Umbilical cord (tissue), 2 donors: ENCODE measurements at places on chromosomes 6 and 20.
A peak's percentile ranks its signal among the peaks of the same experiment; 100 is the strongest.

- DNase-seq, result no peak
Observed at GRCh38 chr6:15150207-15150606, 95.7 kb upstream of the JARID2 start.

GRCh38 chr6:94468830-94469229 is 1049.5 kb upstream of the EPHA7 start:
- no peak for DNase-seq

DNA sequence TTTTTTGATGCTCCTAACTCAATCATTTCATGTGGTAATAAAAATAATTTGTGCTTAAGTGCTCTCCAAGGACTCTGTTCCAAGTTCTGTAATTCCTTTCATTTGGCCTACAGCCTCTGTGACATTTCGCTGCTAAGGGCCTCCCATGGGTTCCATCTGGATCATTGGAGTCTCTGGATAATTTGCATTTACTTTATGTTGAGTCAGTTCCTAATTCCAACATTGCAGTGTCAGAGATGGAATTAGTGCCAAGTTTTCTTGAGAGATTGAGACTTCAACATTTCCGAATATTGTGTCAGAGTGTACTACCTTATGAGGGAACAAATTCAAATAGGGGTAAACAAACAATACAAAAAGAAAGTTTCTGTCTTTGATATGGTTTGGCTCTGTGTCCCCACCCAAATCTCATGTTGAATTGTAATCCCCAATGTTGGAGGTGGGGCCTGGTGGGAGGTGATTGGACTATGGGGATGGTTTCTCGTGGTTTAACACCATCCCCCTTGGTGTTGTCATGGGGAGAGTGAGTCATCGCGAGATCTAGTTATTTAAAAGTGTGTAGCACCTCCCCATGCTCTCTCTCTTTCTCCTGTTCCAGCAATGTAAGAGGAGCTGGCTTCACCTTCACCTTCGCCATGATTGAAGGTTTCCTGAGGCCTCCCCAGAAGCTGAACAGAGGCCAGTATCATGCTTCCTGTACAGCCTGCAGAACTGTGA is 244.1 kb upstream of the TBX18 start:
- DNase-seq, result no peak

GRCh38 chr20:23009636-23010035 is 25.5 kb upstream of the SSTR4 start:
- no peak for DNase-seq

DNA sequence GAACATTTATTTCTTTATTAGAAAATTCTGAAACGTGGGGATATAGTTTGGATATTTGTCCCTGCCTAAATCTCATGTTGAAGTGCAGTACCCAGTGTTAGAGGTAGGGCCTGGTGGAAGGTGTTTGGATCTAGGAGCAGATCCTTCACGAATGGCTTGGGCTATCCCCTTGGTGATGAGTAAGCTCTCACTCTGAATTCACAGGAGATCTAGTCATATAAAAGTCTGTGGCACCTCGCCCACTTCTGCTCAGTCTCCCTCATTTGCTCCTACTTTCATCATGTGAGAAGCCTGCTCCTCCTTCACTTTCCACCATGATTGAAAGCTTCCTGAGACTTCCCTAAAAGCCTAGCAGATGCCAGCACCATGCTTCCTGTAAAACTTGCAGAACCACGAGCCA is 96.8 kb upstream of the GJE1 start:
- no peak for DNase-seq

- DNase-seq, result no peak
Observed at GRCh38 chr6:100658486-100658885, 193.8 kb upstream of the SIM1 start.

GRCh38 chr6:90284236-90285041 is 12.2 kb downstream of the BACH2 start:
- DNase-seq, result peak; percentile 89

GRCh38 chr6:3090013-3090412 is 21.7 kb downstream of the RIPK1 start:
- no peak for DNase-seq

DNA sequence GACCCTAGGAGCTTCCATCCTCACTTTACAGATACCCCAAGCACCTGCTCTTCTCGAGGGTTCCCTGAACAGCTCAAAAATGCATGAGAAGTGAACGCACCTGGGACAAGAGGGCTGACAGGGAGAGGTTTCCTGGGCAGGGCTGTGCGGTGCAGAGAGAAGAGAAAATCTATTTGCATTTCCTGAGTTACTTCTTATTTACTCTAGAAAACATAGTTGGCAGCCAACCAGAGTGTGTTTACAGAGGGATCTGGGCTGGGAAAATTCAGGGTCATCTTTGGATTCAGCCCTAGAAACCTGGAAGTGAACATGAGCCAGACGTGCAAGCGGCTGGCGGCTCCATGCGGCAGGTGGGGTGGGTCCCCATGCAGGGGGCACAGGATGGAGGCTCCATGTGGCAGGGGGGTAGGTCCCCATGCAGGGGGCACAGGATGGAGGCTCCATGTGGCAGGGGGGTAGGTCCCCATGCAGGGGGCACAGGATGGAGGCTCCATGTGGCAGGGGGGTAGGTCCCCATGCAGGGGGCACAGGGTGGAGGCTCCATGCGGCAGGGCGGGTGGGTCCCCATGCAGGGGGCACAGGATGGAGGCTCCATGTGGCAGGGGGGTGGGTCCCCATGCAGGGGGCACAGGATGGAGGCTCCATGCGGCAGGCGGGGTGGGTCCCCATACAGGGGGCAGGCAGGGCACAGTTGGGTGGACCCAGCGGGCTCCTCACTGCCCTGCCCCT is 342.0 kb downstream of the TAF4 start:
- DNase-seq, result no peak

DNA sequence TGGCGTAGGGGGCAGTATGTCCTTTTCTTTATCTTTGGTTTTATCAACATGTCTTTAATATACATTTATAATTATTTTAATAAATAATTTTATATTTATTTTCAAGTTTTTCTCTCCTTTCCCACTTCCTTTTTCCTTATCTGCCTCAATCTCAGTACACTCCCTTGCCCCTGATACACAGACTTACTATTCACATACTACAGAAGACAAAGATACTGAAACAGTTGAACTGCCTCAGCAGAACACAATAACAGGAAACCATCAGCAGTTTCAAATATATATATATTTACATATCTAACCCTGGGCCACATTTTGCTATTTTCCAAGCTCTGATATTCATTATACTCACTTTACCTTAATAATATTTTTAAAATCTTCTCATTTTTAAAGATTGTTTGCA is 19.8 kb downstream of the IBTK start:
- DNase-seq, result no peak

GRCh38 chr6:135972586-135972985 is 121.1 kb downstream of the PDE7B start:
- DNase-seq, result no peak

- DNase-seq, result peak; percentile 59
Observed at GRCh38 chr6:2542858-2543218, 207.9 kb downstream of the MYLK4 start.

DNA sequence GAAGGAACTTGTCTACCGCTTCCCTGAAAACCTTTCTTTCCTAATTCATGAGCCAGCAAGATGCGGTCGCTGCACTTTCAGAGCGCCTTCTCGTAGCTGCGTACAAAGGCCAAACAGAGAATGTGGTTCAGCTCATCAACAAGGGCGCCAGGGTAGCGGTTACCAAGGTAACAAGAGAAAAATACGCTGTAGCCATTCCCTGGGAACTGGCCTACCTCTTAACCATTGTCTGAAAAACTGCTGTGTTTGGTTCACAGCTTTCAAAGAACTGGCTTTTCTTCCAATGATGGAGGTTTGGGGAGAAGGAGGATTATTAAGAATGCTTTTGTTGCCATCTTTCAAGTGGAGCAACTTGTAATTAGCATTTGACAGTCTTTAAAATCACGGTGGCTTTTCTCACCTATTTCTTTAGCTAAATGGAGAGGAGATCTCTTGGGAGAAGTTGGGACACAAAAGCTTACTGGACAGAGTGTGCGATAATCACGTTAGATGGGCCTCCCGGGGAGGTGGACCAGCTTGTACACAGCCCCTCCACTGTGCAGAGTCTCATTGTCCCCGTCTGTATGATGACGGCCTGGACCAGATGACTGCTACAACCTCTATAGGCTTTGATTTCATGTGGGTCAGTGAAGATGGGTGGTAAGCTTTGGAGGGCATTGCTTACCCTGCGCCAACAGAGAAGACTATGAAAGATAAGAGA is 71.5 kb downstream of the LYRM2 start:
- DNase-seq, result no peak

GRCh38 chr20:50837532-50838321 is 42.9 kb downstream of the BCAS4 start:
- DNase-seq, result peak; percentile 83

GRCh38 chr6:140850438-140850837 is 1282.3 kb upstream of the GJE1 start:
- peak; percentile 13 for DNase-seq

- no peak for DNase-seq
Observed at GRCh38 chr20:38520261-38520660, 47.6 kb downstream of the RALGAPB start.

- DNase-seq, result peak; percentile 4
Observed at GRCh38 chr6:133108419-133108818, 132.7 kb upstream of the EYA4 start.

DNA sequence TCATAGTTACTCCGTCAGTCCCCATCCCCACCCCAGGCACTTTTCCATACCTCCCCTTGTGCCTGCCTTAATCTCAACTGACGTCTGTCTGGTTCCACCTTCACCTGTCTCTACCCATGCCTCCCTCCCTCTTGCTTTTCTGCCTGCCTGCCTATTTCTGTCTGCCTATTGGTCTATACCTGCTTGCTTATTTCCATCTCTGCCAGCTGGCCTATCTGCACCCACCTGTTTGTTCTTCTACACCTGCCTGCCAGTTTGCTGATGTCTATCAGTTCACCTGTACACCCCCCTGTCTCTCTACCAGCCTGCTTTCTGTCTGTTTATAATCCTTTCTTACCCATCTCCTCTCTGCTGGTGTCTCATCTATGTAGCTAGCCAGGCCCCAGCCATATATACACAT is 87.5 kb downstream of the RALGAPA2 start:
- DNase-seq, result no peak

DNA sequence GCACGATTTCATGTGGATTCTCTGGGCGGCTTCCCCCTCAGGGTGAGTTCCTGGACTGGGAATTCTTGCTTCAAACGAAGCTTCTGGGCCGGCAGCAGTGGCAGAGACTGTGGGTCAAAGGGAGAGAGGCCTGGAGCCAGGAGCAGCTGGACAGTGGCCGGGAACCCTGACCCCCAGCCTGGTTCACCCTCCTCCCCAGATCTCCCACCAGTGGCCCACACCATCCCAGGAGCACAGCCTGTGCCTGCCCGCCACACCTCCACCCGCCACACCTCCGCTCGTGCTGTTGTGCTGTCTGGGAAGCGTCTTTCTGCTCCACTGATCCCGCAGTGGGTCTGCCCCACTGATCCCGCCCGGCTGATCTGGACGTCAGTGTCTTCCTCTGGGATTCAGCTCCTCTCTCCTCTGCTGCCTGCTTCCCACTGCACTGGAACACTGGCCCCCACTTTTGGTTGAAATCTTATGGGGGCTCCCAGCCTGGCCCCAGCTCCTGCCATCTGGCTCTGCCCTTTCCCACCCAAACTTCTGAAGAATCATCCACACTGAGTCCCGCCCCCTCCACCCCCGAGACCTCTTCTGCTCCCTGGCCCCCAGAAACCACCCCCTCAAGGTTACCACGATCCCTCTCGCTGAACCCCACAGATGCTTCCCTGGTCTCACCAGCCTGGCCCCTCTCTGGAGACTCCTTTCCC is 9.8 kb downstream of the ZBP1 start:
- DNase-seq, result no peak

DNA sequence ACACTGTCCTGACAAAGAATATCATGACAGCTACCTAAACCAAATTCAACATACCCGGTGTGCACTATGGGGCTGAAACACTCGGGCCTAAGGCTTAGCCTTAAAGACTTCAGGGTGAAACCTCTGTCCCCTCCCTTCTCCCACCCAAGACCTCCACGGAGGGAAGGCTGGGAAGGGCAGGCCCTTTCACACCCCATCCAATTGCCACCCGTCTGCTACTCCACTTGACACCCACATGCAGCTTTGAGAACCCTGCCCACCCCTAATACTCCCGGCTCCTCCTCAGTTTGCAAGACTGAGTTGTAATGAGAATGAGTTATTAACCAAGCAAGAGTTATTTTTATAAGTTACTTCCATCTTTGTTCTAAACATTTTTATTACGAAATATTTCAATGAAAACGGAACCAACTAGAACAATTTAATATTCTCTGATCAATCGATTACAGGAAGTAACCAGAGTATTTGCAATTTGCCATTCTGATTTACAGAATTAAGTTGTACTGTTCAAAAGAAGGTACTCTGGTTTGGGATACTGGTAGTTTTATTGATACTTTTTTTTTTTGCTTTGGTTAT is 3.7 kb downstream of the TAF4 start:
- no peak for DNase-seq

DNA sequence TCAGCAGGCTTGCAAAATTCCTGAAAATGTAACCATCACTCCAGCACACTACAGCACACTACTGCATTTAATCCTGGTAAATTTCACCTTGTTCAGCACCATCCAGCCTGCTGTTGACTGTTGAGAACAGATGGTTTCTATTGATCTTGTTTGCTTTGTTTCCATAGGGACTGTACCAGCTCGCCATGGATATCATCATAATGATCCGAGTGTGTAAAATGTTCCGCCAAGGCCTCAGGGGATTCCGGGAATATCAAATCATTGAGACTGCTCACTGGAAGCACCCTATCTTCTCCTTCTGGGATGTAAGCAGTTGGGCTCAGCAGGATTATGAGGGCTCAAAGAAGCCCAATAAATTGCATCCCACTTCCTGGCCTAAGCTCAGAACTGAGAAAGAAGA is 4.1 kb downstream of the CNBD2 start:
- DNase-seq, result peak; percentile 75

- DNase-seq, result no peak
Observed at GRCh38 chr6:113271437-113271836, 585.7 kb upstream of the MARCKS start.

DNA sequence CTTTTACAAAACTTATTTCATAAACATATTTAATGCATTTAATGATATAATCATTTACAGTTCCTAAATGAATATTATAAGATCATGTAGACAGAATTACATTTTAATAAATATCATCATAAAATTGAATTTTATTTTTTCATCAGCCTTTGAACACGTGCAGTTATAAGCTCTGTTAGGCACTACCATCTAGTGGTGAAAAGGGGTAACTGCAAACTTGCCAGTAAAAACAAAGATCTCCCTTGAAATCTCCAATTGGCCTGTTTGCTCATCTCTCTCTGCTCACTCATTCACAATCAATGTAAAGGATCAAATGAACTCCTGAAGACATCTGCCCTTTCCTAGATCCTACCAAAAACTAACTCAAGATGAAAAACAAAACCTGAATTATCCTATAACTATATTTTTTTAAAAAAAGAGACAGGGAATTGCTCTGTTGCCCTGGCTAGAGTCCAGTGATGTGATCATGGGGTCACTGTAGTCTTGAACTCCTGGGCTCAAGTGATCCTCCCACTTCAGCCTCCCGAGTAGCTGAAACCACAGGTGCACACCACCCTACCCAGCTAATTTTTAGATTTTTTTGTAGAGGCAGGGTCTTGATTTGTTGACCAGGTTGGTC is 31.7 kb downstream of the SAMHD1 start:
- peak; percentile 68 for DNase-seq
